Stimulated activated CD4-positive, alpha-beta T cell treated with anti-CD3 and anti-CD28 coated beads, Interleukin-4, amount 100 ng/mL, for 4 hours (primary cell): ENCODE measurements at places on chromosomes 12 and 14.

GRCh38 chr12:111249018-111249370 is 119.9 kb downstream of the PHETA1 start:
- DNase-seq = no peak

DNA sequence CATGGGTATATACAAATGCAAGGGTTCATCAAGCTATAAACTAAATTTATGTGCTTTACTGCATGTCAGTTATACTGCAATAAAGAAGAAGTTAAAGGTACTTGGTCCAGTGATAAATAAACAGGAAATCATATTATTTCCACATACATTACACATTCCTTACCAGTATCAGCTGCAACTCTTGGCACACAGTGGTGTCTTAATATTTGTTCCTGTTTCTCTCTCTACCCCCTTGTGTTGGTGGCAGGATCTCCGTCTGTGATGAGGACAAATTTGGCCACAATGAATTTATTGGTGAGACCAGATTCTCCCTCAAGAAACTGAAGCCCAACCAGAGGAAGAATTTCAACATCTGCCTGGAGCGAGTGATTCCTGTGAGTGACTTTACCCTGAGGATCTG is 19.2 kb upstream of the OAS1 start:
- DNase-seq = no peak

GRCh38 chr12:3117591-3118015 is 40.4 kb downstream of the TSPAN9 start:
- DNase-seq = no peak

DNA sequence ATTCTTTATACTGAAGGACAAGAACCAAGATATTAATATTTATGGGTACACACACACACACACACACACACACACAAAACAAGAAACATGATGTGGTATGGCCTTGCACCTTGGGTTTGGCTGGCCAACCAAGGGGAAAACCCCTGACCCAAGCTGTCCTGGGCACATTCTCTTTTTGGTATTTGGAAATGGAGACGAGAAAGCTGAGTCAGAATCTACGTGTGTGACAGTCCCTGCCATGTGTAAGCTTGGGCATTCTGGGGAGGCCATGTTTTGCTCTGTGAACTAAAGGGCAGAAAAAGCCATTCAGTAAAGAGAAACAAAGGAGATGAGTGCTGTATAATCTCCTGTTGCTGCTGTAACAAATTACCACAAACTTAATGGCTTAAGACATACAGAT is 35.6 kb downstream of the PTGER2 start:
- DNase-seq = no peak
